ENCODE measurements at places on chromosomes 4 and X.

DNA sequence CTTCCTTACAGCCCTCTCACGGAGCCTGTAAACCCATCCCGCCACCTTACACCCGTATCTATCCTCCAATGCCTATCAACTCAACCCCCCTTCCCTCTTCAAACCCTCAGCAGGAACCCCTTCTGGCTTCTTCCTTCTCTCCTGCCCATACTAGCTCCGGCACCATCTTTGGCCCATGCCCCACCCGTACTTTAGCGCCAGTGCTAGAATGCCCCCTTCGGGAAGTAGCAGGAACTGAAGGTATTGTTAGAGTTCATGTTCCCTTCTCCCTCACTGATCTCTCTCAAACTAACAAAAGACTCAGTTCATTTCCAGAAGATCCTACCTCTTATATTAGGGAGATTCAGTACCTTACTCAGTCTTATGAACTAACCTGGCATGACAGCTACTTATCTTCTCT lies 2.7 kb upstream of the UGT2B15 start:
- no peak for DNase-seq

DNA sequence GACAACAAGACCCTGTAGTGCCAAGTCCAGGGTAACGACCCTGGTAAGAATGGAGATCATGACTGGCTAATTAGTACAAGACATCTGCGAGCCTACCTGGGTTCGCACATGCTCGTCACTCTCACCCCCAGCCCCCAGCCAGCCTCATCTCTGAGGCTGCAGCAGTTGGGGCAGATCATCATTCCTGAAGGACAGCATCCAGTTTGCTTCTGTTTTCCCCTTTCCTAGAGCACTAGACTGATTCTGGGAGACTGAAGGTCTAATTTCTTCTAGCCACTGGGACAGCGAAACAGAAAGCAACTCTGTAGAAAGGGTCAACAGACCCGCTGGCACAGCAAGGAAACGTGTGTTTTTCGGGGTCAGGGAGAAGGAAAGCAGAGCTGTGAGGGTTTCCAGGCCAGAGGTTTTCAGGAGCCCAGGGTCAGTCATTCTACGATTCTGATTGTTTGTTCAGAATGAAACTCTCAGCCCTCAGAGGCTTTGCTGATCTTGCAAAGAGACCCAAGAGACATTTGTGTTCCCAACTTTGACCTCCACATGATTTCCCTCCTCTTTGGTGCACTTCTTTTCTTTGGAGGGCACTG lies 343.1 kb upstream of the NOCT start:
- no peak for DNase-seq

DNA sequence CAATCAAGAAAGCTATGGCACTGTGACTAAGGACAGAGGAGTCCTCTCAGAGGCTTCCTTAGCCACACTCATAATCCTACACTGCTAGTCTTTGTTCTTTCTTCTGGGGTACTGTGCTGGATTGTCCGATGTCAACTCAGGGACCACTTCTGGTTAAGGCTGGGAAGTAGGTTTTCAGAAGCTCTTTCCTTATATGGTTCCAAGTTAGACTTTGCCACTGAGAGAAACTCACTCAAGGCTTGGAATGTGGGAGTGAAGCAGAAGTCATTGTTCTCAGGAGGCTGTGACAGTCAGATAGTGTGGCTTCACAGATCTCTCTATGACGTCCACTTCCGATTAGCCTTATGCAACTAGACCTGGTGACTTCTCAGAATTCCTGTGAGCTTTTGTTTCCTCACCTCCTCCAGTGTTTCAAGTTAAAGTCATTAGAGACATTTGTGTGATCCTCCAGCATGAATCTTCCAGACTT lies 317.3 kb upstream of the F9 start:
- DNase-seq = no peak

DNA sequence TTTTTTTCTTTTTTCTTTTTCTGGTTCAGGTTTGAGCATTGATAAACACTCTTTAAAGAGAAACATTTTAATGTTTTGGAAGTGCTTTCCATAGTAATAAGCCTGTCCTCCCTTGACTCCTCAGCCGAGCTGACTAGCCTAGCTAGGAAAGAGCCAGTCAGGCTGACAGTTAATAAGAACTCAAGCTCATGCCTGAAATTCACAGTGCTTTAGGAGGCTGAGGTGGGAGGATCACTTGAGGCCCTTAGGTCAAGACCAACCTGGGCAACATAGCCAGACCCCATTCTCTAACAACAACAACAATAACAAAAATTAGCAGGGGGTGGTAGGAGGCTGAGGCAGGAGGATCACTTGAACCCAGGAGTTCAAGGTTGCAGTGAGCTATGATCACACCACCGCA lies 53.4 kb upstream of the ZCCHC13 start:
- no peak for DNase-seq

DNA sequence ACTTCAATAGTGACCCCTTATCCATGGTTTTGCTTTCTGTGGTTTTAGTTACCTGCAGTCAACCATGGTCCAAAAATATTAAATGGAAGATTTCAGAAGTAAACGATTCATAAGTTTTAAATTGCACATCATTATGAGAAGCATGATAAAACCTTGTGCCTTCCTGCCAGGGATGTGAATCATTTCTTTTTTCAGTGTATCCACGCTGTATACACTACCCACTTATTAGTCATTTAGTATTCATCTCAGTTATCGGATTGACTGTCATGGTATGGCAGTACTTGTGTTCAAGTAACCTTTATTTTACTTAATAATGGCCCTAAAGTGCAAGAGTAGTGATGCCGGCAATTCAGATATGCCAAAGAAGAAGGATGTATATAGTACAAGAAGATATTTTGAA lies 37.7 kb upstream of the TASL start:
- no peak for DNase-seq

DNA sequence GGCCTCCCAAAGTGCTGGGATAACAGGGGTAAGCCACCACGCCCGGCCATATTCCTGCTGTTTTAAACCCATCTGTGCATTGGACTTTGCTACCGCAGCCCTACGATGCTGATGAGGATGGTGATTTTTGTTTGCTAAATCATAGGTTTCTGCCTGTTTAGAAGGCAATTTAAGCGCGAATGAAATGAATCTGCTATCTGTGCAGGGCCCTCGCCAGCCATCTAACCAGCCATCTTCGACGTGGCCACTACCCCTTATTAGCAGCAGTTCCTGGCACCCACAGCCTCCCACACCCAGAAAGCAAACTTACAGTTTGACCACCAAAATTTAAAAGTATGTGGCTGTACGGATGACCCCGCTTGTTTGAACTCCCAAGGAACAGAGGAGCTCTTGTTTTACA lies 178.5 kb downstream of the SHOX start:
- no peak for DNase-seq

- no peak for DNase-seq
Observed at GRCh38 chrX:47452112-47452511, 30.9 kb downstream of the ZNF41 start.

DNA sequence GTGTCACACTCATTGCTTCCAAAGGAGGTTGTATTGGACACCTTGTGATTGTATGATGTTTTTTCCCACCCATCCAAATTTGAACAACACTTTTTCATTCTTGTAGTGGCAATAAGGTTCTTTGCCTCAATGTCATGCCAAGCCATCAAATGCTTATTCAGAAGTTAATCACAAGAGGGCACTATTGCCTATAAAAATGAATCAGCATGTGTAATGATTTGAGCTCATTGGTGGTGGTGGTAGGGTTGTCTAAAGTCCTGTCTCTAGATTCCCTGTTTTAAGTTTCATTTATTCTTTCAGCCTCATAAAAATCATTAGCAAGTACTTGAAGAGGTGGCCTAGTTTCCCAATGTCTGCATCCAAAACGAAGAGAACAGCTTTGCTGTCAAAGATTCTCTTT lies 37.0 kb downstream of the IRS4 start:
- no peak for DNase-seq

GRCh38 chr4:84597450-84597849 lies 14.5 kb downstream of the CDS1 start:
- DNase-seq = no peak

DNA sequence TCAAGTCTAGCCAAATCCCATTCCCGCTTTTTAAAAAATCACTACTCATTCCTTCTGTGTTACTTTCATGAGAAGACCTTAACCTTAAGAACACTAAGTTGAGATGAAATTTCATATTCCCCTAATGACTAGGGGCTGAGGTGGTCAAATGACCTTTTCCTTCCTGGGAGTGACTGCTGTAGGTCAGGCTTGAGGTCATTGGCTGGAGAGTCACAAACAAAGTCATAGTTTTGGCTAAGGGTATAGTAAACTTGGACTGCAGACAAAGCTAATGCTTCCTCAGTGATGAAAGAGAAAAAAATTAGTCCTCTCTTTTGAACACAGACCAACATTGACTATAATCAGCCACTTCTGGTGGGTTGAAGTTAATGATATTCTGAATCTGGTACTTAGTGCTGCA lies 16.0 kb upstream of the FGF2 start:
- DNase-seq = no peak

DNA sequence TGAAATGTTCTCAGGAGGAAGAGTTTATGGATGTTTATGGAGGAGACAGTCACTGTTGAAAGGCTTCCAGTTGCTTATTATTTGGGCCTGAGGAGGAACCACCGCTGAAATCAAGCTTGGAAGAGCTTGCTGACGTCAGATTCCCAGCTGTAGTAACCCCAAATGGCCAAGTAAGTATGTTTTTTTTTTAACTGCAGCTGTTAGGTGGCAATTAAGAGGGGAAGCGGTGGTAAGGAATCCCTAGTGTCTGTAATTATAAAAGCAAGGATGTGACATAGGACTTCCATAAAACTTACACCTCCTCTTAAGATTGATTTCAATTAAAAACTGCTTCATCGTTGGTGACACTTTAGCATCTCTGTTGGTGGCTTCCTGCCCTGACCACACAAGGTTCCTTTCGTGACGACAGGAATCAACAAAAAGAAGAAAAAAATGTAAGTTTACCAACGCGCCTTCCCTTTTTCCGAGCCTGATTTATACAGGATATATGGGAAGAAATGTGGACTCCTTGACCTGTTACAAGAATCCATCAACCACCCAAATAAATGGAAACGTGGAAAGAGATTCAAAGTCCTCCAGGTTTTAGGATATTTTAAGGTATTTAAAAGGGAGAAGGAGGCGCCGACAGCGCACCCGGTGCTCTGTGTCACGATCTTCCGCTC lies 884 bp downstream of the RELL1 start:
- peak; percentile 59 for DNase-seq

Data from CD4-positive, alpha-beta T cell treated with Interleukin-2 at 100 ng/mL for 4 hours (primary cell).